ENCODE measurements at places on chromosomes 2 and 18.

DNA sequence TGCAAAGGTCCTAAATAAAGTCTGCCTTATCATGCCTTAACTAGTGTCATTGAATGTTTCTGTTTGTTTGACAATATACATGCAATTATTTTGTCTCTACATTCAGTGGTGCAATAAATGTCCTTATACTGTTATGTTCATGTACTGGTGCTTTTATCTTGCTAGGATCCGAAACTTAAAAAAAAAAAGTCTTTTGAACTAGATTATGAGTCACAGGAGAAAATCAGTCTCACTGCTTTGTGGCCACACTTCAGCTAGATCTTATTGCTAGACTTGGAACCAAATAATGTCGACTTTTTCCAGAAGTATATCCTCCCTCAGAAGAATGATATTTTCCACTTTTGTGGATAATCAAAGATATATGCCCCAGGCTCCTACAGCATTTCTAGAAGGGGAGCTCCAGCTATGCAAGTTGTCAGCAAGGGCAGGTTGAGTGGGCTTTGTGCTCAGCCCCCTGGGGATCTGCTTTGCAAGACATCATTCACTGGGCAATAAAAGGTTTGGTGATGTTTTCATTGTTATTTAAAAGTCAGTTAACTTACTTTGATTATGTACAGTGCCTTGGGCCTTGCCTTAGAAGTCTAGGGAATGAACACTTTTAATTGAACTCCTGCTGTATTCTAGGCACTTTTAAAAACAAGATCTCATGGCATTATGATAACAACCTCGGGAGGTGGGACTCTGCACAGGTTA, 157.1 kb upstream of the LRRTM1 start:
- DNase-seq = no peak

DNA sequence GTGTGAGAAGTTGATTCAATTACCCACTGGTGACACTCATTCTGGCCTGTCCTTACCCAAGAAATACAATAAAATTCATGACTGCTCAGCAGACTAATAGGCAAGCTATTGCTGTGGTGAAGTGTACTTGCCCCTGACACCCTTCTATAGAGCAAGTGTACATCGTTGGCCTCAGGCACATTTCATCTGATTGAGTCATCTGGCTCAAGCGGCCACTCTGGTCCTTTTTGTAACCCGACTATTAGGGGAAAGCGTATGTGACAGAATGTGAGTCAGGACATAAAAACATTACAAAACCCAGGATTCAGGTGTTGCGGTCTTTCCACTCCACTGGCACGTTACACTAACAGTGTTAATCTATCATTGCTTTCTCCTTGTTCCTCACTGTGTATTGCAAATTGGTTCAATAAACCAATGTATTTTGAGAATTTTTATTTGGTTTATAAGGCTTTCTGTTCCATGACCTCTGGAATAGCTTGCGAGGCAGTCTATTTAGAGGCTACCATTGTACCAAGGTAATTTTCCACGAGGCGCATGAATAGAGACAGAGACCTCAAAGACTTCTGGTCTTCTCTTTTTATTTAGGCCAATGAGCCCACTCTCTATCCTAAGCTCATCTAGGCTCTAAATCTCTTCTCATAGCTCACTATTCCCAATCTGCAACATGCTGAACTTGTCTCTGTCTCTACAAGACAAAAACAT, 10.2 kb upstream of the TTC32 start:
- no peak for DNase-seq

DNA sequence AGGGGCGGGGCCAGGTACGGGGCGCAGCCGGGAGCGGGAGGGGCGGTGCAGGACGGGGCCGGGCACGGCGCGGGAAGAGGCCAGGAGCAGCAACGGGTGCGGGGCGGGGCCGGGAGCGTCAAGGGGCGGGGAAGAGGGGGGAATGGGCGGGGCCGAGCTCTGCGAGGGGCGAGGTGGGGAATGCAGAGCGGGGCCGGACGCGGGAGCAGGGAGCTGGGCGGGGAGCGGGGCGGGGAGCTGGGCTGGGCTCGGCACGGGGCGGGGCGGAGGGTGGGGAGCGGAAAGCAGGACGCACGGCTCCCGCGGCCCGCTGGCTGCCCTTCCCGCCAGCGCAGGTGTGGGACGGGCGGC, at the start of gene IMPA2:
TSS of gene IMPA2 (plus strand) at position 316 of the 351 bp plus-strand sequence. CDS start 163 bp downstream, outside the sequence.
- no peak for DNase-seq

DNA sequence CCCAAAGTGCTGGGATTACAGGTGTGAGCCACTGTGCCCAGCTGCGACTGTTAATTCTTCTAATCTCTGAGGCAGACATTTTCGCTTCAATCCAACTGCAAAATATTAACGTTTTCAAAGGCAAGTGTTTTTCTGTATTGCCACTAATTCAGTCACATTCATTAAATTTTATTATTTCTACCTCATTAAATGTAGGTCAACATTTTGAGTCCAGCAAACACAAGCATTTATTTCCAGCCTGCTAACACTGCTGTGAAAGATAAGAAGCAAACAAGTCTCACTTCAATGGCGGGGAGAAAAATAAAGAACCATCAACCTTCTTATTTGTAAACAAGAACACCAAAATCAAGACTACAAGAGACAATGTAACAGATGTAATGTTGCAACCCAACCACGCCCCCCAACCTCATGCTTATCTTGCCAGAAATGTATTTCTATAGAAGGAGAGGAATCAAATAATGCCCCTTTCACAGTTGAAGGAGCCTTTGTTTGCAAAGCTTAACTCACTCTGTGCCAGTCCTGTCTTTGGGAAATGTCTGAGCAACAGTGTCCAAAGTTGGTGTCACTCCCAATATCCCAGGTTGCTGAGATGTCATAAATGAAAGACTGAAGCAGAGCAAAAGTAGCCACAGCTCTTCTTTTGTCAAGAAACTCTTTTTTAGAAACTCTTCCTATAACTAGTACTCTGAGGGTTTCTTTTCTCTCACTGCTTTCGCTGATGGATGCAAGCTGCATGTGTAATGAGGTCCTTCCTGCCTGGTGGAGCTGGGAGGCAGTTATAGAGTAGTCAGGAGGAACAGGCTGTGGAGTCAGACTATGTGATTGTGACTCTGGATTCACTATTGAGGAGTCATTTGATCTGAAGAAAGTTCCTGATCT, 8.6 kb downstream of the DOCK10 start:
- DNase-seq = no peak

DNA sequence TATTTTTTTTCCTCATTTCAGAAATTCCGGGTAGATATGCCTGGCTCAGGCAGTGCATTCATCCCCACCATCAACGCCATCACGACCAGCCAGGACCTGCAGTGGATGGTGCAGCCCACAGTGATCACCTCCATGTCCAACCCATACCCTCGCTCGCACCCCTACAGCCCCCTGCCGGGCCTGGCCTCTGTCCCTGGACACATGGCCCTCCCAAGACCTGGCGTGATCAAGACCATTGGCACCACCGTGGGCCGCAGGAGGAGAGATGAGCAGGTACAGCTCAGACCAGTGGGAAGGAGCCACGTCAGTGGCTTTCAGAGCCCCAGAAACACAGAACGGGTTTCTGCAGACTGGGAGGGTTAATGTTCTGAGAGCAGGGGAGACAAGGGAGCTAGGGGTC, 11.4 kb downstream of the FOSL2 start:
- no peak for DNase-seq

DNA sequence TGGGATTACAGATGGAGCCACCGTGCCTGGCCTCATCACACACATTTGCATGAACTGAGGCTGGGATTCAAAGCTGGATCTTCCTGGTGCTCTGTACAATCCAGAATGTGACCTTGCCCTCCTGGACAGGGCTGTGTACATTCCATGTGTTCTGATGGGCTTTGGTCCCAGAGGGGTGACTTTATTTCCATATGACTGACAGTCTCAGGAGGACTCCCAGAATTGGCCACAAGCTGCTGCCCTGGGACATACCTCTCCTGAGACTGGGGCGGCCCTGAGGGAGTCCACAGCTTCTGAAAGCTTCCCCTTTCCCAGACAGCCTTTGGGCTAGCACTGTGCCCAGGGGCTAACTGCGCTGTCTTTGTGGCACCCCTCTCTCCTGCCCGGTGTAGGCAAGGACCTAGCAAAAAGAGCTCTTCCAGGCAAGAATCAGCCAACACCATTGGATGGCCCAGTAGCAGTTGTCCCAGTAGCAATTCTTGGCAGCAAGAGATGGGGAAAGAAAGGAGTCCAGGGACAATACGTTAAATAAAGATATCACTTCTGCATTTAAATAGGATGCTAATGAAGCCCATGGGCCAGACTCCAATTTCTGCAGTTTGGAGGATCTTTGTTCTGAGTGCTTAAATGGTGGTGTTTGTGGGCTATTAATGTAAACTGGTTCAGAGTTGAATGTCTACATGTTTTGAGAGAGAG, 26.4 kb upstream of the ZNF532 start:
- DNase-seq = no peak

DNA sequence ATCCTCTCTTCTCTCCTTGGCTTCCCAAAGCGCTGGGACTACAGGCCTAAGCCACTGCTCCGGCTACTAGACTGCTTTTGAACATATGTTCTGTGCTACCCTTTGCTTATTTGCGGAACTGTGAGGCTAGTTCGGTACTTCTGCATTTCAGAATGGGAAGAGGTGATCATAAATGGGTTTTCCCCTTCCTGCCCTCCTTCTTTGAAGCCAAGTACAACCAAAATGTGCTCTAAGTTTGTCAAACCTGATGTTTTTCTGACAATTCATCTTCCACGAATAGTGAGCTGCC, 1.7 kb upstream of the ESCO1 start:
- DNase-seq = no peak

GRCh38 chr2:236663287-236664101, 93.9 kb downstream of the ACKR3 start:
- DNase-seq = no peak

GRCh38 chr2:60140185-60140584, 413.3 kb downstream of the BCL11A start:
- DNase-seq = no peak

DNA sequence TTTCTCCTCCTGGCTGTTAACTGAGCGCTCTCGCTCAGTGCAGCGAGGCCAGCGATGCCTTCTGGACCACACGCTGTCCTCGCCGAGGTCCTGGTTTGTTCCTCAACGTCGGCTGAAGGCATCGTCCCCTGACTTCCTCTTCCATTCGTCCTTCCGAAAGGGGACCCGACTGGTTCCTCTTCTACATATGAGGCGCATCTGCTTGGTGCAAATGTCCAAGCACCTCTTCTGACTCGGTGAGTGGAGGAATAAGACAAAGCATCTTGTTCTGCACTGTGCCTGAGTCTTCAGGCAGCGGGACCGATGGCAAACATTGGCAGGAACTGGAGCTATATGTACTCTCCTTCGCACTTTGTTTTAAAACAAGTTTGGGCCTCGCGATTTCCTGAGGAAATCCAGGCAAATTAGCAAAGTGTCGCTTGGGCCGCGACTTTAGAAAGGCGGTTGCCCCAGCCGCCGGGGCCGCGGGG, 621 bp upstream of the KCNS3 start:
- no peak for DNase-seq
